ENCODE measurements at places on chromosomes 2 and 18.

DNA sequence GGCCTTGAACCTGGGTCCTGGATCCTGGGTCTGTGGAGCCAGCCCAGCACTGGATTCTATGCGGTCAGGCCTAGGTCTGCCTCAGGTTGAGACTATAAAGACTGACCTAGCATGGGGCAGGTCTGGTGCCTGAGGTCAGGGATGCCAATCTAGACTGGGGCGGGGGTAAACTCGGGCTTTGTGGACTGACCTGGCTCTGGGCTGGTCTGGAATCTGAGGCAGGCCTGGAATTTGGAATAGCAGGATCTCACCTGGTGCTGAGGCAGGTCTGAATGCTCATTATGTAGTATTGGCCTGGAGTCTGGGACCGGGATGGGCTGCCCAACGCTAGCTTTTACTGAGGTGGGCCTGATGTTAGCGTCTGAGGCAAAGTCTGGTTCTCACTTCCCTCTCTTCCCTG lies 256.0 kb downstream of the KIAA1328 start:
- DNase-seq, result no peak

DNA sequence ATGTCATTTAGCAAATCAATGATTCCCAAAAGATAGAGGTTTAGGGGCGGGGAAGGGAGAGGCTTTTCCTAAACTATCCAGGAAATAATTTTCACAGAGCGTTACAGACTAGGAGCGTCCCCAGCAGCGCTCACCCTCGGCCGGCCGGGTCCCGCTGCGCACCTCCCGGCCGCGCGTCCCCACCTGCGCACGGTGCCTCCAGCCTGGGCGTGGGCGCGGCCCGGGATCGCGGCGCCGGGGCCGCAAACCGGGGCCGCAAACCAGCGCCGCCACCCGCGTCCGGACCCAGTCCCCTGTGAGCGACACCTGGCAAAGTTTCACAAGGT lies 684 bp upstream of the ZCCHC2 start:
- DNase-seq, result no peak

- DNase-seq, result no peak
Observed at GRCh38 chr18:66428795-66429194, 175.1 kb downstream of the CDH19 start.

DNA sequence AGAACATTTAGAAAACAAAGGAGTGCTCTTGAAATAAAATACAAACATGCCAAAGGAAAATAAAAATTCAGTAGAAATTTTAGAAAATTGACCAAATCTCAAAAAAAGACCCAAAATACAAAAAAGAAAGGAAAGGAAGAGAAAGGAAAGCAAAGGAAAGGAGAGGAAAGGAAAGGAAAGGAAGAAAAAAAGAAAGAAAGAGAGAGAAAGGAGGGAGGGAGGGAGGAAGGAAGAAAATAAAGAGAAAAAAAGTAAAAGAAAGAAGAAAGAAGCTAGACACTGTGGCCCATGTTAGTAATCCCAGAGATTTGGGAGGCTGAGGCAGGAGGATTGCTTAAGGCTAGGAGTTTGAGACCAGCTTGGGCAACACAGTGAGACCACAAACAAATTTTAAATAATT lies 500.1 kb upstream of the VRK2 start:
- DNase-seq, result no peak

DNA sequence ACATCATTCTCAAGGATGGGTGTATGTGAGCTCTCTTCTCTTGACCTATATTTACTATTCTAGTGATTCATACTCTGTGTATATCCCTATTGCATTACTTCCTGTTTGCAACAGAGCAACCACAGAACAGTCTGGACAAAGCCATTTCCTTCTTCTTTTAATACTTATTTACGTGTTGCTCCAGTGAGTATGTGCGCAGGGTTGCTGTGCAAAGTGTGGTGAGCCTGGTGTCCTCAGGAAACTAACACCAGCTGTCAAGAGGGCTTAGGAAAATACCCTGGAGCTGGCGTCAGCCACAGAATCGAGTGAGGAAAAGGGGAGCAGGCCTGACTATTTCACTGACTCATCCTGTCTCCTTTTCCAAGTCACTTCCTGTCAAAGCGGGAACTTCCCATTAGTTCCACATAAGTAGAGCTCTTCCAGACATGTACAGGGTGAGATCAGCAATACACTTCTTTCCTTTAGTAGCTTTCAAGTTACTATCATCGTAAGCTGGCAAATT lies 214.1 kb upstream of the COPS8 start:
- DNase-seq, result no peak

DNA sequence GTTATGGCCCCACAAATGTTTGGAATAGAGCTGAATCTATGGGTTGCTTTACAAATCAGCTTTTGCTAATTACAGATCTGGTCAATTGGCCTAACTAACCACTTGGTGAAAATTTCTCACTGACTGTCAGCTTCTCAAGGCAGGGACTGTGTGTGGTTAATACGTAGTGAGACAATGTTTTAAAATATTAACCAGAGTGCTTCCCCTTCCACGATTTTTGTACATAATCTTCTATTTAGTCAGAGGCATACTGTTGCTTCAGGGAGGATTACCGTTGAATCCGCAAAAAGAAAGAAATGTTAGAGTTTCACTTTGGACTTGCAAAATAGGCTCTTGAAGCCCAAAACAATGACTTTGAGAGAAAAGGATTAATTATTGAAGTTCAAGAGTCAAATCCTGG lies 14.9 kb upstream of the KCNS3 start:
- no peak for DNase-seq

DNA sequence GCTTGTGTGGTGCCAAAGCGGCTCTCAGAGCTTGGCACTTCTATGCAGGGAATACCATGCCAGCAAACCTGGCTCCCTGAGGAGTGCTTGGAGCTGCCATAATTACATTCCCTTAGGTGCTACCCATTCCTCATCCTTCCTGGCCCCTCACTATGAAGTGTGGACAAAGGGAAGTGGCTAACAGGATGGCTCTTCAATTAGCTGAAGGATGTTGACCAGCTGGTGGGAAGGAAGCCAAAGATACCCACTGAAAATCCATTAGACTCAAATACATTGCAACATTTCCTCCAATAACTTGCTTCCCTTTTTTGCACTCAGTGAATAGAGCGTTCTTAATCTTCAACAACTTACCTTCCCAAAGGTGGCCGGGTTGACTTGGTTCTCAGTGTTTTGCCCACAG lies 8.5 kb downstream of the RFX8 start:
- DNase-seq, result no peak

- DNase-seq, result no peak
Observed at GRCh38 chr2:8549273-8549922, 132.5 kb upstream of the ID2 start.

- no peak for DNase-seq
Observed at GRCh38 chr2:65479524-65479923, 47.1 kb upstream of the SPRED2 start.

DNA sequence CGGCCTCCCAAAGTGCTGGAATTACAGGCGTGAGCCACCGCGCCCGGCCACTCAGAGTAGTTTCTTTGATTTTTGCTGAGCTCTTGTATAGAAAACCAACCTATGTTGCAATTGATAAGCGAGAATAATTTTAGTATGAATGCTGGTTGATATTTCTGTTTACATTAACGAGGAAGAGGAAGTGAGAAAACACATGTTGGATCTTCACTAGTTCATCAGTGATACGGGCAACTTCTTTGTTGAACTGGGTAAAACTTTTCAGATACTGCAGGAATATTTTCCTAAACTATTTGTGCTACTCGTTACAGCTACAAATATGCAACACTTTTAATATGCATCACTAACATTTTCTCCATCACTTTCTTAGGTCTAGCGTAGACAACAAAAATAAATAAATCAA lies 67.9 kb upstream of the SLC25A52 start:
- DNase-seq, result no peak

DNA sequence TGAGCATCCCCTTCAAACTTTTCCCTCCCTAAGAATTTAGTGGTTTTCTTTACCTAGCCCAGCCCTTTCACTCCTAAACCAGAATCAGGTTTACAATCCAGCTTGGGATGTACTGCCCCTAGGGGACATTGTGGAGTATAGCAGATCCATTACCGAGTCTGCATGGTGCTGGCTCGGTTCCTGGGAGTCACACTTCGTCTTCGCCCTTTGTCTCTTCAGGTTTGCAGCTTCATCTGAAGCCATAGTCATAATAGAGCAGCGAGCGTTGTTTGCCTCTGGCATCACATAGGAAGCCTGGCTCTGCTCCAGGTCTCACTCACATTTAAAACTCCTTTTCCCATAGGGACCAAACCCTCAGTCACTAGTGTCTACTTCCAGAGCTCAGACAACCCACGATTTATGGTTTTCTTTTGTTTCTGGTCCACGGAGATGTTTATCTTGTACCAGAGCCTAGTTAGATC lies 16.8 kb upstream of the LYPD6 start:
- no peak for DNase-seq

DNA sequence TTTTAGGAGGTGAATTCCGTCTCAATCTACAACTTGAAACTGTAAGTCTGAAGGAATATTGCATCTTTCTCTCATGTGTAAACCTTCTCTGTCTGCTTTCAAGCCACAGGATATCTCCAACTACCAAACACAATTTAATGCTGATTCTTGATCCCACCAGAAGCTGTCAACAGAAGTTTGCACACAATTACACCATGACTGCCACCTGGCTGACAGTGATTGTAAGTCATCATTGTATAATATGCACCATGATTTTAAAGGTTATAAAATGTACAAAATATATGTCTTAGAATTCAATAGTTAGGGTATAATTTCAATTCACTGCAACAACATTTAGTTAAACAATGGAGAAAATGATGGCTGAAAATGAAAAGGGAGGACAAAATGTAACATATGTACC lies 18.4 kb downstream of the PREPL start:
- no peak for DNase-seq

DNA sequence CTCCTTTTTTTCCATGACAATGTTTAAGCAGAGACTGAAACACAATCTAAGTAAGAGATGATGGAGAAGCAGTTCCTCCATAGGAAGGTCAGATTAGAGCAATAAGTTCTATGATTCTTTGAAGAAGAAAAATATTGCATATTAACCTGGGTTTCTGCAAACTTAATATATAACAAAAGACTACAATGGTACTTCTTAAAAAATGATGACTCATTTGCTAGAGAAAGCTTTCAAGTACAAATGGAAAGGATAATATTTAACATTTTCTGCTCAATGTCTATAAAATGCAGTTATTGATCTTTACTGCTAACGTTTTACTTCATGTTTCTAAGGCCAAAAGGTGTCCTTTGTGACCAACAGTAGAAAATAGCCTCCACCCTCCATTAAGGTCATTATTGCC lies 158.6 kb downstream of the DOCK10 start:
- no peak for DNase-seq

GRCh38 chr2:236511266-236511665 lies 58.4 kb upstream of the ACKR3 start:
- no peak for DNase-seq

GRCh38 chr2:120867290-120868241 lies 131.9 kb downstream of the GLI2 start:
- peak; percentile 36 for DNase-seq

GRCh38 chr2:48900321-48901014 lies 144.9 kb upstream of the LHCGR start:
- peak; percentile 24 for DNase-seq

DNA sequence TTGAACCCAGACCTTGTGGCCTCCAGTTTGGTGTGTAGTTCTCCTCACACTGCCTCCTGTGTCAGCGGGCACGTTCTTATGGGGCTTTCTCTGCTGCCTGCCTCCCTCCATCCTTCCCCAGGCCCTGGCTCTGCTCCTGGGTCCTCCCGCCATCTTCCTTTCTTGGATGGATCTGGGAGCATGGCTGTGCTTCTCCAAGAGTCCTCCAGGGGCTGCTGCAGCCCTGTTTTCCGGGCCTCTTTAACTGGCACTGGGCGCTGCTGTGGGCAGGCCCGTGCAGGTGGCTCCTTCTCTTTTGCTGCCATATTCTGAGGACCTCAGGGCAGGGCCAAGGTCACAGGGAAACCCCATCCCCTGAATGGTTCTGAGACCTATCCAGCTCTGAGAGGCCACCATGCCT lies 17.8 kb downstream of the THNSL2 start:
- no peak for DNase-seq

DNA sequence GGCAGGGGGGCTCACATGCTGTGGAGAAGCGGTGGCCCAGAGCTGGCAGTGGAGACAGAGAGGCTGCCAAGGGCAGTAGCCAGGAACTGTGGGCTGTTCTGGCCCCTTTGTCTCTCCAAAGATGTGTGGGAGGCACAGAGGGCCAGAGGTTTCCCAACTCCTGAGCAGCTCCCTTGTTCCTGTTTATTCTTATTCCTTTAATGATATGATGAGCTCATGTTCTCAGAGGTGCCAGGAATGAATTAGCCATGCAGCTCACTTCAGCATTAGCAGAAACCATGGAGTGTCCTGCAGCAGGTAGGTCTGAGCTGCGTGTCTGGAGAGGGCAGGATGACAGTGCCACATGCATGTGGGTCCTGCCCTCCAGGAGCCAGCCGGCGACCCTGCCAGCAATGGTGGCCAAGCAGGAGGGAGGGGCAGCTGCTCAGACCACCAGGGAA lies 77.9 kb upstream of the FZD7 start:
- no peak for DNase-seq

GRCh38 chr2:24577481-24577880 lies 86.4 kb downstream of the NCOA1 start:
- no peak for DNase-seq

DNA sequence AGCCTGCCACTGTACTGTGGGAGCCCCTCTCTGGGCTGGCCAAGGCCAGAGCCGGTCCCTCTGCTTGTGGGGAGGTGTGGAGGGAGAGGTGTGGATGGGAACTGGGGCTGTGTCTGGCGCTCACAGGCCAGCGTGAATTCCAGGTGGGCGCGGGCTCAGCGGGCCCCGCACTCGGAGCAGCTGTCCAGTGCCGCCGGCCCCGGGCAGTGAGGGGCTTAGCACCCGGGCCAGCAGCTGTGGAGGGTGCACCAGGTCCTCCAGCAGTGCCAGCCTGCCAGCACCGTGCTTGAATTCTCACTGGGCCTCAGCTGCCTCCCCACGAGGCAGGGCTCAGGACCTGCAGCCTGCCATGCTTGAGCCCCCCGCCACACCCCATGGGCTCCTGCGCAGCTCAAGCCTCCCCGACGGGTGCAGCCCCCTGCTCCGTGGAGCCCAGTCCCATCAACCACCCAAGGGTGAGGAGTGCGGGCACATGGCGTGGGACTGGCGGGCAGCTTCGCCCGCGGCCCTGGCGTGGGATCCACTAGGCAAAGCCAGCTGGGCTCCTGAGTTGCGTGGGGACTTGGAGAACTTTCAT lies 69.5 kb upstream of the ABCA12 start:
- no peak for DNase-seq

DNA sequence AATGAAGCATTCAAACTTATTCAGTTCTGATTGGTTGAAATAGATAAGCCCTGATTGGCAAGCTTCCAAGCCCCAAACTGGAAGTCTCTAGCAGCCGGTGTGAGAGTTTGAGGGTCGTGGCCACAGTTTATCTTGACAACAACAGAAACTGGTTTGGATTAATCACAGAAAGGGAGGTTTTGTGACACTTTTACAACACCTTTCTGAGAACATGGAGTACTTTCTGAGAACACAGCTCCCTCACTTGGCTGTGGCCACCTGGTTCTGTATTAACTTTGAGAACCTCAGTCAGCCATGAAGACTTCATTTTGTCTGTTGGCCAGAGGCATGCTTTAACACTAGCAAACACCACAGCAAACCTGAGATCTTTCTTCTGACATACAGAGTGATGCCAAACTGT lies 280.7 kb upstream of the VWC2L start:
- DNase-seq, result no peak
